Stimulated activated CD4-positive, alpha-beta T cell treated with anti-CD3 and anti-CD28 coated beads, TNF-alpha, amount 100 ng/mL, for 1 hour (primary cell): ENCODE measurements at places on chromosomes 12 and 14.

DNA sequence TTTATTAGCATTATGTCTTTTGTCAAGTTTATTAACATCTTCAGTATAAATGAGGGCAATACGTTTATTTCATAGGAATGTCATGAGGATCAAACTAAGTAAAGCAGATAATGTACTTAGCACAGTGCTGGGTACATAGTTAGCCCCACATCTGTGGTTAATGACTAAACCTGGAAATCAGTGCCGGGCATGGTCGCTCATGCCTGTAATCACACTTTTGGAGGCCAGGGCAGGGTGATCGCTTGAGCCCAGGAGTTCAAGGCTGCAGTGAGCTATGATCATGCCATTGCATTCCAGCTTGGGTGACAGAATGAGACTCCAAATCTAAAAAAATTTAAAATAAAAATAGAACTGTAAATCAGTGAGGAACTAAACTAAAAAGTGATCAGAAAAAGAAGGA, 44.8 kb upstream of the GUCY2C start:
- no peak for DNase-seq

DNA sequence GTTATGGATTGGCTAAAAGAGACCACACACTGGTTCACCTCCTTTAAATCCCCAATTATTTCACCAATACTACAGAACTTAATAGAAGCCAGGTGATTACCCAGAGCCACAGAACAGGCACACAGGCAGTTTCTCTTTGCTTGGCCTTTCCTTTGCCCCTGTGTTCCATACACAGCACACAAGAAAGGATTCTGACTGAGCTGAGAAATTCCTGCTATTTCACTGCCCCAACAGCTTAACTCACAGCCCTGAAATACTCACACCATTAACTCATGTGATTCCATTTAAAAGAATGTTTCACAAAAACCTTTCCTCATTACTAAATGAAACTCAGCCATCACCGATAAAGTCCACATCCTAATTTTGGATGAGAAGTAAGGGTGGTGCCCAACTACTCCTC, 133.6 kb downstream of the MED13L start:
- DNase-seq, result no peak

DNA sequence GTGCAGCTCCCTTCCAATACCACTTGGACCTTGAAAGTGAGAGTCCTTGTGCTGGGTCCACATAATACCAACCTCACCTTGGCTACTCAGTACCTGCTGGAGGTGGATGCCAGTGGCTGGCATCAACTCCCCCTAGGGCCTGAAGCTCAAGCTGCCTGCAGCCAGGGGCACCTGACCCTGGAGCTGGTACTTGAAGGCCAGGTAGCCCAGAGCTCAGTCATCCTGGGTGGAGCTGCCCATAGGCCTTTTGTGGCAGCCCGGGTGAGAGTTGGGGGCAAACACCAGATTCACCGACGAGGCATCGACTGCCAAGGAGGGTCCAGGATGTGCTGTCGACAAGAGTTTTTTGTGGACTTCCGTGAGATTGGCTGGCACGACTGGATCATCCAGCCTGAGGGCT, 5.7 kb upstream of the INHBE start:
- no peak for DNase-seq

- DNase-seq, result no peak
Observed at GRCh38 chr12:128643155-128643554, 180.6 kb downstream of the SLC15A4 start.

DNA sequence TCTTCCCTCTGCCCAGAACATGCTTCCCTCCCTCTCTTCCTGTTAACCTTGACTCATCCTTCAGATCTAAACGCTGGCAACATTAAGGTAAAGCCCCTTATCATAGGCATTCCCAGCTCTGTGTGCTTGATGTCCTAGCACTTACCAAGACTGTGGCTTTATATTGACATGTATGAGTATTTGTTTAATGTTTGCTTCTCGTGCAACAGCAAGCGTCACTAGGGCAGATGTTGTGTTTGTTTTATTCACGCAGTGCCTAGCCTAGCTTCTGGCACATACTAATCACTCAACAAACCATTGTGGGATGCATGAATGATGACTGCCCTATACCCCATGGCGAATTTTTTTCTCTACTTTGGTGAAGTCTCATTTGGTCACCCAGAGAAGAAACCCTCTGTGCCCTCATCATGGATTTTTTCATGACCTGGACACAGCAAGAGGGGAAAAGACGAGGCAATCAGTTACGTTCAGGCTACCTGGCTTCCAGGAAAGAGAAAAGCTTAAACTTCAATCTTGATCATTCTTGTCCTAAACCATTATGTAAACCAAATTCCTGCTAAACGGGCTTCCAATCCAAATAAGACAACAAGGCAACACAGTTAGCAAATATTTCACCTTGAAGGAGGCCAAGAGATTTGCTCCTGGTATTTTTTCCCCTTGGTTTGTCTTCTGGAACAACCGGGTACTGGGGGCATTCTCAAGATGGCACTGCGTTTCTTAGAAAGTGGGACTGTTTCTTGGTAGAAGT, 47.9 kb upstream of the SOCS2 start:
- DNase-seq, result no peak

- no peak for DNase-seq
Observed at GRCh38 chr12:30796891-30797371, 42.2 kb upstream of the CAPRIN2 start.

DNA sequence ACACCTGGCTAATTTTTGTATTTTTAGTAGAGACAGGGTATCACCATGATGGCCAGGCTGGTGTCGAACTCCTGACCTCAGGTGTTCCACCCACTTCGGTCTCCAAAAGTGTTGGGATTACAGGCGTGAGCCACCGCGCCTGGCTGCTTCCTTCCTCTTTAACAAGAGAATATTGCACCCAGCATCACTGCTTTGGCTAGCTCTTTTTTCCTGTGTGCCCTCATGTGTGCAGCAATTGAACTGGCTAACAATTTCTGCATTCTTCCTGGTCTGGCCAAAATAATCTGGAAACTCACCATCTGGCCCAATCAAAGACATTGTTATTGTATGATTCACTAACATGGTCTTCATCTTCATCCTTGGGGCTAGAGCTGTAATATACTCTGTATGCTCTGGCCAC, 2.7 kb upstream of the ASB8 start:
- no peak for DNase-seq

DNA sequence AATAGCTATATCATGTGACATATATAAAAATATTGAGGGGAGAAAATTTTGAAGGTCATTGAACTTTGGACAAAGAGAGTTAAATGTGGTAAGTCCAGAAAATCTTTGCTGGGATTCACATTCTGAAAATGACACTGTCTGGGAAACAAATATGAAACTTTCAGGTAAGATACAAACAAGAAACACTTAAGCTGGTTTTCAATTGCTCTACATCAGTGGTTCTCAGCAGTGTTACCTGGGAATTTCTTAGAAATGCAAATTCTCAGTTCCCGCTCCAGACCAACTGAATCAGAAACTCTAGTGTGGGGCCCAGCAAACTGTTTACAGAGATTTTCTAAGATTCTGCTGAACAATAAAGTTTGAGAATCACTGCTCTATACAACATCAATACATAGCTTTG, 3.6 kb upstream of the CDK17 start:
- DNase-seq, result no peak

- no peak for DNase-seq
Observed at GRCh38 chr12:45660330-45660729, 69.2 kb upstream of the ARID2 start.

- no peak for DNase-seq
Observed at GRCh38 chr14:77979171-77979570, 179.3 kb downstream of the ADCK1 start.

DNA sequence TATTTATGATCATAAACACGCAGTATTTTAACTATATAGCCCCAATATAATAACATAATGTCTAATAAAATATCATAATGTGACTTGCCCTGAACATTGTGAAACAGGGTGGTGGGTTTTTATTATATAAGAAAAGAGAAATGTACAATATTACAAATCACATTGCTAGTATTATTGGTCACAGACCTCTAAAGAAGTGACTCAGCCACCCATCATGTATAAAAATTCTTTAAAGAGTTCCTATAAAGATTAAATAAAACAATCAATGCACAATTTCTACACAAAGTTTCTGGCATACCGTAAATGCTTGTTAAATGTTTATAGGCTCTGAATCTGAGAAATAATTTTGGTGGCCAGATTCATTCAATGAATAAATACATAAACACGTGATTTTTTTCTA, 28.9 kb downstream of the ABCC9 start:
- no peak for DNase-seq

- no peak for DNase-seq
Observed at GRCh38 chr12:68198507-68199086, 27.0 kb downstream of the IL26 start.

DNA sequence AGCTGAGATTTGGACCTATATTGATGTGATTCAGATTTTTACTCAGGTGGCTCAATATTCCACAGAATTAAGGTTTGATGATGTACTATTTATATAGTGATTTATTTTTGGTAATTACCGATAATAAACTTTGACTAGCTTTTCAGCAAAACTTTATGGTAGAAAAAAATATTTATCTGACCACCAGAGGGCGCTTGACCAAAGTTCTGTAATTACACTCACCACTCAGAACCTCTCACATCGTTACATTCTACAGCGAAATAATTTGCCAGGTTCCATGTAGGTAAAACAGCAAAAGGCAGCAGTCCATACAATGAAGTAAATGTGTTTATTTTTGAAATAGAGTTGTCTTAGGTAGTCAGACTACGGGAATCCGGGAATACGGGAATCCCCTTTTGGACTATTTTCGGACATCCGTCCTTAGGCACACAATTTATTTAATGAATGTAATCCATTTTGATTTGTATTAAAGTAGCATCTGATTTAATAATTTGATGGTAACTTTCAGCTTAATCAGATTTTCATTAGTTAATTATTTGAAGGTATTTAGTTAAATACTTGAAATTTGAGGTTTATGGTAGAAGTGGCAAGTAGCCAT, 143.0 kb upstream of the DDHD1 start:
- no peak for DNase-seq

DNA sequence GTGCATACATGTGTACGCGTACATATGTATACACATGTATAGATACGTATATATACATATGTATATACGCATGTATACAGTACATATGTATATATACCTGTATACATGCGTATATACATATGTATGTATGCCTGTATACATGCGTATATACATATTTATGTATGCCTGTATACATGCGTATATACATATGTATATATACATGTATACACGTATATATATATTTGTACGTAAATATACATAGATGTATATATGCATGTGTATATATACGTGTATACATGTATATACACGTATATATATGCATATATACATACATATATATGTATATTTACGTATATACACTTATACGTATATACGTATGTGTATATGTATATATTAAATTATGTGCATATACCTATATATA, 93.9 kb upstream of the ABCD2 start:
- DNase-seq, result no peak

DNA sequence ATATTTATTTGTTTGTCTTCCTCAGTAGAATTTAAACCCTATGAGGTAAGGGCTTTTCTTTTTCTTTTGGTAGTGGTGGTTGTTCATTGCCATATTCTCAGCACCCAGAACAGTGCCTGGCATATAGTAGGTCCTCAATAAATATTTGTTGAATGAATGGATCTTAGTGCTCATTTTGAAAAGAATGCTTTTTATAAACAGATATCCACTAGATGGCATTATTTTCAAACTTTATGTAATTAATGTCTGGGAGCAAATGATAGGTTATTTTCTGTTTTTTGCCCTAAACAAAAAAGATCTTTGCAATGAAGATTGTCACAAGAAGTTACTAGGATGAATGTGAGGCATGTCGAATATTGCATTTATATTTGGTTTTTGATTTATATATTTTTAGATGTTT, 64.1 kb downstream of the RAD51B start:
- DNase-seq, result no peak

DNA sequence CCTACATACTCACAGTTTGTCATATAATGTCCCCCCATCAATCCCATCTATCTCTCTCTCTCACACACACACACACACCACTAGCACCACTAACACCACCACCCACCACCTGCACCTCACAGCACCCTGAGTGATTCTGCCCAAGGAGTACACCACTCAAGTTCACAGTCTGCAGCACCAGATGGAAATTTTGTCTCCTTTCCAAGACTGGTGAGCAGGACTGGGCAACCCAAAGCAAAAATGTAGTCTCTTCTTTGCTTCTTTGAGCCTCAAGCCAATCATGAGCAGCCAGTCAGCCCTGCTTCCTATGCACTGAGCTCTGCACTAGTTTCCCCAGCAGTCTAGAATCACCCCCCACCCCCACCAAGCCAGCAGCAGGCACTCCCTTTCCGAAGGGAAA, 15.0 kb upstream of the ARMH4 start:
- no peak for DNase-seq

DNA sequence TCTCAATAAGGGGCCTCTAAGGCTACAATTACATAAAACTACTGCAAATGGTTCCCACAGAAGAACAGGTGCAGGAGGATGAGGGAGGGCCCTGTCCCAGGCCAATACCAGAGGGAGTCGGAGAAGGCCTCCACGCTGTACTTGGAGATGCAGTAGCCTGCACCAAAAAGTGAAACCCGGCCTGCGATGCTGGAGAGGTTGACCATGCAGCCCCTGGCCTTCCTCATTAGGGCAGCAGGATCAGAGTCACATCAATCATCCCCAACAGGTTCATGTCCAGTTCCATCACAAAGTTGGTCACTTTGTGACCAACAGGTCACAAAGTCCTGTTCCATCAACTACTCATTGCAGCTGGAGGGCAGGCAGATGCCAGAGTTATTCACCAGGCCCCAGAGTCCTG, 23.0 kb downstream of the ZBTB39 start:
- no peak for DNase-seq

- DNase-seq, result no peak
Observed at GRCh38 chr14:21043974-21044618, 1.9 kb downstream of the RNASE7 start.

DNA sequence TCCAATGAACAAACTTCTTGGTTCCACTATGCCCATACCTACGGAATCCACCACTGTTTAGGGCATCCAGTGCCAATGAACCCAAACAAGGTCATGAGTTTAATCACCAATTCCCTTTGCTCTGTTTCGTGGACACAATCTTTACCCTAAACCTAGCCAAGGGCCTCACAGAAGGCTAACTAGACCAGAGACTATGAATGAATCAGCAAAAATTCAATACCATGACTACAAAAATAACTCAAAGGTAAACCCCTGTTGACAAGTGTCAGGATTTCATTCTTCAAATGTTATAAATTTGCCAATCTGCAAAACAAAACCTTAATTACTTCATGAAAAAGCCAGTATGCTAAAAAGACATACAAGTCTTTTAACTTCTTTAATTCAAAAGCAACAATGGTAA, 96.7 kb downstream of the CEP128 start:
- DNase-seq, result no peak

- DNase-seq, result no peak
Observed at GRCh38 chr12:91577586-91578539, 395.2 kb upstream of the DCN start.

DNA sequence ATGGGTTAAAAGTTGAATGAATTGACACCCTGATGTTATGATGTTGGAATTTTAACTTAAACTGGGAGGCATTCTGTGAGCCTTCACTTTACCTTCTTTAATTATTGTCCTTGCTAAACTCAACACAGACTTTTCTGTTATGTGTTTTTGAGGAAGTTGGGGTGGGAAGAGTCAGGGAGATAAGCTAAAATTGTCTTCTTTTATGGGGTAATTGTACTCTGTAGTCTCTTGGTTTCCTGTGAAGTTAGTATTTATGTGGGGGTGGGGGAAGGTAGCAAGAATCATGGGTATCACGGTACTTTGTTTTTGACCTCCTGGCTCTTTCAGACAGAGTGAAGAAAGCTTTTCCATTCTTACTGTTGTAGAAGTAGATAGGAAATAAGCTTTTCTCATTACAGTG, 32.9 kb downstream of the RAB21 start:
- no peak for DNase-seq
